COLO829 (cell line): ENCODE measurements at places on chromosomes 16 and 17.

GRCh38 chr16:86052115-86052670, 153.2 kb downstream of the IRF8 start:
- DNase-seq = no peak

DNA sequence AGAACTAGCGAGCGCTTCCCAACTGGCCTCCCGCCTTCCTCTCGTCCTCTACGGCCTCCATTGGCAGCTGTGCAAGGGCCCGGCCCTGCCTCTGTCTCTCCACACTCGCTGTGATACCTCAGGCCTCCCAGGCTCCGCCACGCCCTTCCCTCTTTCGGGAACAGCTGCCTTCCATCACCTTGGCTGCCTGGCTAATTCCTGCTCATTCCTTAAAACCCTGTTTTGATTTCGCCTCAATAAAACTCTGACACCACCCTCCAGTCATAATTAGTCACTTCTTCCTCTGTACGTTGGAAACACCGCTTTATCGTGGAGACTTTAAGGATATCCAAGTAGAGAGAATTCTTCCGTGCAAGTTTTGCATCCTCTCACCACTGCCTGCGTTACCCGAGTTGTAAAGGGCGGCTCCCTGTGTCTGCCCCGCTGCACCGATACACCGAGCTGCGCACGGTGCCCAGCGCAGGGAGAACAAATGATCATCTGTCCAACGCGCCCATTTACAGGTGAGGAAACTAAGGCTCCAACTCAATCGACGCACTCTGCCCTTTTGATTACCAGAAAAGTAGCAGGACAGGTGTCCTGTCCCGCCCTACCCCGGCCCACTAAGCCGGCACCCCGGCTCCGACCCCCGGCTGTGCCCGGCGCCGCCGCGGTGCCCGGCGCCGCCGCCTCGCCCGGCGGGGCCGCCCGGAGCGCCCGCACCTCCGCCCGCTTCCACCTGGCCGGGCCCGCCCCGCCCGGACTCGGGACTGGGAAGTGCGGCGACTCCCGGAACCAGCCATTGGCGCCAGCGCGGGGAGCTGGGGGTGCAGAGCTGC, 139.7 kb downstream of the SEC14L1 start:
- DNase-seq = no peak

DNA sequence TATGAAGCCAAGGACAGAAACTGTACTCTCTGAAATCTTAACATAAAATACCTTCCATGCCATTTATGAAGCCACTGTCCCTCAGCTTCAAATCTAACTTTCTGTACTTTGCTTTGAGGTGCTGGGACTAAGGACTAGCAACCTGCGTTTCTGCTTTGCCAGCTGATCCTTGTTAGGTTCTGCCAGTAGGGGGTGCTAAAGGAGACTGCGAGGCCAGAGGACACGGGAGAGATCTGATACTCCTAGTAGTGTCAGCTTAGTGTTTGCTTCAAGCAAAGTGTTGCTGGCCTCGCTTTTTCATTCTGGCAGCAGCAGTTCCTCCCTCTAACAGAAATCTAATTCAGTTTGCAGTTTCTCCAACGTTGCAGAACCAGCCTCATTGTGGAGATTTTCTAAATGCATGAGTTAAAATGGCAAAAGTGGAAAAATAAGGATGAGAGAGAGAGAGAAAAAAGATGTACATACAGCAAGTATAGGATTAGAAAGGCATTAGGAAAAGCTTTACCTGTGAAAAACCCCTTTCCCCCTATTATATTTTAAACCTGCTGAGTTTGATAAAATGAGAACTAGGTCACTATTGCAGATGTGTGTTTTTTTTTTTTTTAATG, 297.5 kb downstream of the CA10 start:
- DNase-seq = peak; percentile 14

- no peak for DNase-seq
Measured at GRCh38 chr17:61283043-61283442, 116.6 kb upstream of the TBX2 start.

DNA sequence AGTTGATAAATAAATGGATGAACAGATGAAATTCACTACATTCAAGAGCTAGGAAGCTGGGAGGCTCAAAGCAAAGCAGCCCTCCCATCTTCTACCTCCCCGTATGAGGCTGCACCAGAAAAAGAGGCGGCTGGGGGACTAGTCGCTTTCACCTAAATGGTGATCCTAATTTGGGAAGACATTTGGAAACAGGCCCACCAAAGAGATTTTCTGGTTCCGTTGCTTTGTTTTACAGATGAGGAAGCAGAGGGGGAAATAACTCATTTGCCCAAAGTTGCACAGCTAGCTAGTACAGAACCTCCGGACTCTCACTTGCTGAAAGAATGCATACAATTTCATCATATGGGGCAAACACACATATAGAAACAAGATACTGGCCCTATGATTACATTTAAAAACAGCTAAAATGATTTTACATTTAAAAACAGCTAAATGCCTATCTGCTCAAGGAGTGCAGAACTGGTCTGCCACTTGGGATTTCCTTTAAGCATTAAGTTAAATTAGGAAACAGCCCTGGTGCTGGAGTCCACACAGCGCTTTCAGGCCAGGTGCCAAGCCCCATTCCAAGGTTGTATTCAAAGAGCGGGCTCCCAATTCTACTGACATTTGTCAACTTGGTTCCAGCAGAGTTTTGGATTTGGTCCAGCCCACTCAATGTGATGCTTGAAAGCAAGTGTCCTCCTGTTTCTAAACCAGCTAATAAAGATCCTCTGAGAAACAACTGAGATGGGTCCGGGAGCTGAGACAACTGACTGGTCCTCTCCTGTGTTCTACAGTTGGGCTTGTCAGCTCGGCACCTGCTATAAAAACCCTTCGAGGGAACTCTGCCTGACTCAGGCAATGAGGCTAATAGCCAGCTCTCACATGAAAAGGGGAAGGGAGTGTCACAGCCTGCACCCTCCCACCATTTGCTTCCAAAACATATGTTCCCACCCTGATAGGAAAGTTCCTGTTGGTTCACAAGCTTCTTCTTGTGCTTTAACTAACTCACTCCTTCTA, 11.7 kb downstream of the ERN1 start:
- no peak for DNase-seq

GRCh38 chr16:9050102-9050830, 41.2 kb upstream of the HAPSTR1 start:
- no peak for DNase-seq

- peak; percentile 72 for DNase-seq
Measured at GRCh38 chr17:17812211-17813054, 24.4 kb downstream of the SREBF1 start.

DNA sequence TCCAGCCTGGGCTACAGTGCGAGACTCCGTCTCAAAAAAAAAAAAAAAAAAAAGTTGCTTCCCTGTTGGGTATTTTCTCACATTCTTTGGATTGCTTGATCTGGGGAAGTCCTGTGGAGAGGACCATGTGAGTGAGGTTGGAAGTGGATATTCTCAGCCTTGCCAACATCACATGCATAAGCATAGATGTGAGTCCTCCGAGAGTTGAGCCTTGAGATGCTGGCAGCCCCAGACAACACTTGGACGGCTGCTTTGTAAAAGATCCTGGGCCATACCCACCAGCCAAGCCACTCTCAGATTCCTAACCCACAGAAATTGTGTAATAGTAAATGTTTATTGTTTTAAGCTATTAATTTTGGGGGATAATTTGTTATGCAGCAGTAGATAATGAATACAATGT, 1570.0 kb upstream of the GOT2 start:
- DNase-seq = no peak

DNA sequence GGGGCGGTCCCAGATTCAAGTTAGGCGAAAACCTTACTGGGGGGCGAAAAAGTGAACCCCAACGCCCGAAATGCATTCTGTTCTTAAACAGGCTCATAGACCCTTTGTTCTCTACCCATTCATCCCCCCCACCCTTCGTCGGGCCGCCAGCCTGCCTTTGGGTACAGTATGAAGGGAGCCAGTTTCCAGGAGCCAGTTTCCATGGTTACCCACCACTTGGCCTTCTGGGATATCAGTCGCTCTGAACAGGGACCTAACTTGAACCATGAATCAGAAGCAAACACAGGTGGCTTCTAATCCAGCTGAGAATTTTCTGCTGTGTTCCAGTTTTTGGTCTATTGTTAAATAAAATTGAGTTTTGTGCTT, 532 bp downstream of the DHX40 start:
- peak; percentile 61 for DNase-seq

GRCh38 chr17:17495536-17496188, 533 bp downstream of the RASD1 start:
- no peak for DNase-seq

DNA sequence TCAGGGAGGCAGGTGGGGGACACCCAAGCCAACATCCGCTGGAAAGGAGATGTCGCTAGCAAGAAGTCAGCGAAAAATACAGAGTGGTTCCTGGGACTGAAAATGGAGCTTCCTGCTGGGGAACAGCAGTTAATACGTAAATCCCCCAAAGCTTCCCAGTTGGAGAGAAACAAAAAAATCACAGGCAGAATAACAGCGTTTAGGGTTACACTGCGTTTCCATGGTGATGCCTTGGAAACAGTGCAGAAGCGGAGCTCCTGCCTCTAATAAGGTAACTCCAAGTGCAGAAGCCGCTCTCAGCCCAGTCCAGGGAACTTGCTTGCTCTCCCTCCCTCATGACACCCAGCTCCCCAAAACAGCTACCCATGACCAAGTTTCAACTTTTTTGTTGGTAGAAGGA, 73.4 kb downstream of the PLD6 start:
- no peak for DNase-seq

- DNase-seq = no peak
Measured at GRCh38 chr16:13153696-13154095, 252.3 kb downstream of the SHISA9 start.

DNA sequence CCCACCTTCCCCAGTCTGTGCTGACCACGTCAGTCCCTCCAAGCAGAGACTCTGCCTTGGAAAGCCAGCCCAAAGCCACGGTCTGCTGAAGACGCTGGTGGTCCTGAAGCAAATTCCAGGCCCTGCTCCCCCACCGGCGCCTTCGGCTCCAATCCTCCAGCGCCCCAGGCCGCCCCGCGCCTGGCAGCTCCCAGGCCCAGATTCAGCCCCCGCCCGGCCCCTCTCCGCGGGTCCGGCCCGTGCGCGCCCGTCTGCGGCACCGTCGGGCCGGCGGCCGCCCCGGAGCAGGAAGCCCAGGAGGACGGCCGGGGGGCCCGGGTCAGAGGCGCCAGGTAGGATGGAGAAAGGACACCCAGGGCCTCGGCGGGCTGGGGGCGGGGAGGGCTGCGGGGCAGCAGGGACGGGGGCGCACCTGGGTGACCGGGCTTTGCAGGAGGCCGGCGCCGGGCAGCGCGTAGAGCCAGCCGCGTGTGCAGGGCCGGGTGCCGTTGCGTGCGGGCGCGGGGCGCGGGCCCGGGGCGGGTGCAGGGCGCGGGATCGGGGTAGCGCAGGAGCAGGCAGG, 594 bp upstream of the SLC22A31 start:
- no peak for DNase-seq

DNA sequence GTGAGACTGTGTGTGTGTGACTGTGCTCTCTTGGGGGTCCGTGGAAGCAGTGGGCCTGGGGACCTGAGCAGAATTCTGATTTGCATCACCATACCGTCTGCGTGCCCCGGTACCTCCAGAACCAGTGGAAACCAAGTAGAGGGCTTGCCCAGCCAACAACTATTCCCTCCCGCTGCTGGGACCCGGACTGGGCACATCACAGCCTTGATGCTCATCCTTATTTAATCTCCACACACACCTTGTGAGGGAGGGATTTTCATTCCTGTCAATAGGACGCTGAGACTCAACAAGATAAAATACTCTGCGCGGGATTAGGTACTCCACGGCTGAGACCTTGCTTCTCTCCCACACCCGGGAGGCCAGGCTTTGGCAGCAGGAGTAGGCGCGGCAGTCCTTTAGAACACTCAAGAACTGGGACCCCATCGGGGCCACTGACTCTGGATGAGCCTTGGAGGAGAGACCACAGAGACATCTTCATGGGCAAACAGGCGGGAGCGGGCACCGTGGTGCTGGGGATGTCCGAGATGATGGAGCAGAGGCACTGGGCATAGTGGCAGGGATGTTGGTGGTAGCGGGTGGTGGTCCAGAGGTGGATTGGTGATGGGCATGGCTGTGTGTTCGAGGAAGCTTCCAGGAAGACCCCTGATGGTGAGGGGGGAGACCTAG, 208.0 kb downstream of the NTN1 start:
- DNase-seq = no peak

- DNase-seq = no peak
Measured at GRCh38 chr16:1045310-1045992, 27.1 kb upstream of the SSTR5 start.

DNA sequence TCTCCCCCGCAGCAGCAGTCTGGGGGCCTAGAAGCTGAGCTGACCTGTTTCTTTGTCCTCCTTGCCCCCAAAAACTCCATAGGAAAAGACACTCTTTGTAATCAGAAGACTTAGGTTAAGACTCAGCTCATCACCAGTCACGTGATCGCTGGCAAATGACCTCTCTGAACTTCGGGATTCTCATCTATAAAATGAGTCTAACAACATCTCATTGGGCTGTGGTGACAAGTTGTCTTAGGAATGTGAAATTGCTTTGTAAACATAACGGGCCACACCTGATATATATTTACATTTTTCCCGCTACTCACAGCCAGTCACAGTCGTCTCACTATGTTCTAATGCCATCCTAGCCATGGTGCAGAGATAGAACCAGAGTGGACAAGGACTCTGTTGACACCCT, 86.0 kb upstream of the LHX1 start:
- no peak for DNase-seq

DNA sequence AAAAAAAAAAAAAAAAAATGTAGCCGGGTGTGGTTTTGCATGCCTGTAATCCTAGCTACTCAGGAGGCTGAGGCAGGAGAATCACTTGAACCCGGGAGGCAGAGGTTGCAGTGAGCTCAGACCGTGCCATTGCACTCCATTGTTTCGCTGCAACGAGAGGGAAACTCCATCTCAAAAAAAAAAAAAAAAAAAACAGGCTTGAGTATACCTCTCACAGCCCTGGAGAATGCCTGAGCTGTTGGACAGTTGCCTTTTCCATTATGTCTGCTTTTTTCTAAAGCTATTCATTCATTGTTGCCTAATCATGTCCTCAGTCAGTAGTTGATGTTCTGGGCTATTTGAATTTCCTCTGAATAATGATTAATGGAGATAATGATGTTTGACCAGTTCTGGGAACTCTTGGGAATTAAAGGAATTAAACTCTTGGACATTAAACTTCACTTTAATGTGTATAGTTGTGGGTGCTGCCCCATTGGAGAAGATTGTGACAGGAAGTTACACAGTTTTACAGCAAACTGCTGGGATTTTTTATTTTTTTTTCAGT, 11.8 kb downstream of the HMOX2 start:
- no peak for DNase-seq

- DNase-seq = no peak
Measured at GRCh38 chr17:57634713-57635465, 110.2 kb downstream of the CCDC182 start.

GRCh38 chr17:2400474-2400866, 390 bp downstream of the MNT start:
- no peak for DNase-seq
